ENCODE measurements at places on chromosomes 7 and 10. TPM values are rescaled to one million over a fixed set of nuclear protein-coding genes. Genes with fewer than 3 reads are reported as not detected.

GRCh38 chr7:142883145-142883544 is 2.4 kb downstream of the TRPV6 start:
- no peak overlapping the region for H3K27ac ChIP-seq
- no peak overlapping the region for H3K4me3 ChIP-seq
- no peaks in the 10 kb centered on the region for H3K36me3 ChIP-seq
- DNase-seq, result no peak
- no peaks in the 10 kb centered on the region for H3K27me3 ChIP-seq
- no peaks in the 10 kb centered on the region for H3K4me1 ChIP-seq

DNA sequence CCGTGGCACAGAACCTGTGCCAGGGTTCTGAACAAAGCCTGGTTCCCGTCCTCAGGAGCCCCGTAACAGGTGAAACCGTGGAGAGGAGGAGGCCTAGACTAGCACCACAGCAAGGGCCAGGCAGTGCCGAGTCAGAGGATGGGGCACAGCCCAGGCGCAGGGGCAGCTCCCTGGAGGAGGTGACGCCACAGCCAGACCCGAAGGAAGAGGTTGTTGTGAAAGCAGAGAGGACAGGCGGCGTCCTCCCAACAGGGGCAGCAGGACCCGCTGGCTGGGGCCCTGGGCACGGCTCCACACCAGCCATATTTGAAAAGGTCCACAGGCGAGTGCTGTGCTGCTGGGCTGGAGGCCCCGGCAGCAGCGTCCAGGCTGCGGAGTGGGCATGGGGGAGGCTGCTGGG is 25.7 kb downstream of the DAGLB start:
- DNase-seq, result no peak
- H3K4me3 ChIP-seq, result no peak overlapping the region
- no peaks in the 10 kb centered on the region for H3K4me1 ChIP-seq
- H3K27ac ChIP-seq, result no peak overlapping the region
- no peaks in the 10 kb centered on the region for H3K27me3 ChIP-seq

DNA sequence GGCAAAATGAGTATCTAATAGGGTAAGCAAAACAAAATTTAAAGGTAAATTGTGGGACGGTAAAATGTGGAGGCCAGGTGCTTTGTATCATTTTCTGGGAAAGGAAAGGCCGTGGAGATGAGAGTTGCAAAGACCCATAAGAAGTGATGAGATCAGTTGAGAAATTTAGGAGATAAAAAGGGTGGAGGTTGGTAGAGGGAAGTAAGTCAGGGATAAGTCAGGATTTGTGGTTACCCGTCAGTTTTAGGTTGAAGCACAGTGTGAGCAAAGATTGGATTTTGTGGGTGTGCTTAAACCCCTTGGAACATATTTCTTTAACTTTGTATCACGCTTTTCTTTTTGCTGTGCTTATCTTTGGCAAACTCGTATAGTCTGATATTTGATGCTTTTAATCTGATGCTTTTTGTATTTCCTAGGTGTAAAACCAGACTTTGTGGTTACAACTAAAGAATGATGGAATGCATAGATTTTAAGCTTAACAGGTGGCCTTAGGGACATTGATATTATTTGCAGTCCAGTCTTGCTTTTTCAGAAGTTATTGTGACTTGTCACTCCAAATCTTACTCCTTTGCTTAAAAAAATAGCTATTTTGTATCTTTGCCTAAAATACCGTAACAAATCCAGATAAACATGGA is 1.2 kb downstream of the BTRC start:
- DNase-seq, result no peak
- H3K4me1 ChIP-seq, result peaks cover 18% of the 10 kb centered on the region
- peak overlapping the region; percentile 88 for H3K27ac ChIP-seq
- H3K4me3 ChIP-seq, result peak overlapping the region; percentile 69

- H3K4me3 ChIP-seq, result no peak overlapping the region
- no peak overlapping the region for H3K27ac ChIP-seq
- no peak for DNase-seq
- no peaks in the 10 kb centered on the region for H3K36me3 ChIP-seq
- H3K27me3 ChIP-seq, result no peaks in the 10 kb centered on the region
These were observed 324.5 kb downstream of the PHF14 start for GRCh38 chr7:11298220-11298619.

DNA sequence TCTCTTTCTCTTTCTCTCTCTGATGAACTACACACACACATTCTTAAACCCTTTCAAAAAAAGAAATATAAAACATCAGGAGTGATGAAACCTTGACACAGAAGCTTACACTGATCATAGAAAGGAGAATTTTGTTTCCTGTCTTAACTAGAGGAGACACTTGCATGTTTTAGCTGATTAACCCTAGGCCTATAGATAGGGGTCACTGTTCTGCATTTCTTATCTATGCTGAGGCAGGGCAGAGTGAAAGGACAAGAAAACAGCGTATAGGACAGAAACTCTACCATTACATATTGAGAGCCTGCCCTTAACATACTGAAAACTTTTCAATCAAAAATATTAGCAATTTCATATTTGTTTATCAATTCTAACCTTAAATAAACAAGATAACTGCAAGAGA is 680.6 kb upstream of the MBL2 start:
- peak; percentile 28 for DNase-seq
- H3K27ac ChIP-seq, result no peak overlapping the region
- H3K4me3 ChIP-seq, result no peak overlapping the region

DNA sequence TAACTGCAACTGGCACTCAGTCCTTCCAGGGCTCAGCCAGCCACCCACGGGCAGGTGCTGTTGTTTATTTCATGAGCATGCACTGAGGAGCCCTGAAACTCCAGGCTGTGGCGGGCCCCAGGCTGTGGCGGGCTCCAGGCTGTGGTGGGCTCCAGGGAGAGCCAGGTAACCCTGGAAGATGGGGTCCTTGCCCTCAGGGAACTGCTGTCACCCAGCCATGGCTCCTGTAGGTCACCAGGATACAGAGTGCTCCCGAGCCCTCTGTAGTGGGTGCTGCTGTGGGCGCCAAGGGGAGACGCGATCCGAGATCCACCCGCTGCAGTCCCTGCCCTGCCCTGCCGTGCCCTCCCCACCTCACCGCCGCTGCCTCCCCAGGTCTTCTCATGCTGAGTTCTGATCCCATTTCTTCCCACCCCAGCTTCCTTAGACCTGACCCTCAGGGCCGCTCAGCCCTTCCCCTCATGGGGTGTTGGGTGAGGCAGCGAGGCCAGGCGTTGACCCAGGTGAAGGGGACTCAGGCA is 29.6 kb downstream of the LRRC27 start:
- no peak for DNase-seq
- no peak overlapping the region for H3K27ac ChIP-seq
- H3K4me3 ChIP-seq, result no peak overlapping the region
- peaks cover 1% of the 10 kb centered on the region for H3K36me3 ChIP-seq
- no peaks in the 10 kb centered on the region for H3K27me3 ChIP-seq
- no peaks in the 10 kb centered on the region for H3K4me1 ChIP-seq

DNA sequence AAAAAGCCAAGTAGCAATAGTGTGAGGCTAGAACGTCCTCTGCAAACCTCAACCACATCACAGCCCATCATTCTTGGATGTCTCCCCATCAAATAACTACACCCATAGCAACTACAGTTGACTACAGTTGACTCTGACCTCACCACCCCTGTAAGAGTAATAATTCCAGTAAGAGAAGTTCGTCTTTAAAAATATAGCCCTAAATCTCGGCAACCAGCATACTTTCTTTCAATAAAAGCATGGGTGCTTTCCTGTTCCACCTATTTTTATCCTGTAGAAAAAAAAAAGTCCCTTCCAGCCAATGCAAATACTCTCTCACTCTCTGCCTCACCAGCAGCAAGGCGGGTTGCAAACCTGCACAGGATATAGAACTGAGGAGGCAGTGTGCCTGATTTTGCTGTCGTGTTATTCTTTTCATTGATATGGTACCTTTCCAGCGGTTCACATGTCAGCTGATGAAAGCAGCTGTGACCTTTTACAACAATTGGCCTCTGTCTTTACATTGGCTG is 187.5 kb upstream of the NFE2L3 start:
- H3K4me1 ChIP-seq, result no peaks in the 10 kb centered on the region
- H3K4me3 ChIP-seq, result no peak overlapping the region
- DNase-seq, result no peak
- H3K27me3 ChIP-seq, result no peaks in the 10 kb centered on the region
- no peak overlapping the region for H3K27ac ChIP-seq

DNA sequence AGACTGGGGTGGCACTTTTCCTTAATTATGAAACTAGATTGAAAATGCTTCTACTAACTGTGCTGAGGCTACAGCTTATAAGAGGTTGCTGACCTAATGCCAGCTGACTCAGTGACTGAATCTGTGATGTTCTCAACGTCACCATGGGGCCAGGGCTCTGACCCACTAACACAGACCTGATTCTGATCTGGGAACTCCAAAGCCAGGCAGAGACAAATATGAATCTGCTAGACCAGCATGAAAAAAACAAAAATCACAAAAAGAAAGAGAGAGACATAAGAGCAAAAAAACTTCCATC is 16.1 kb downstream of the USP6NL start:
- peak; percentile 44 for DNase-seq
- no peaks in the 10 kb centered on the region for H3K27me3 ChIP-seq
- peaks cover 8% of the 10 kb centered on the region for H3K4me1 ChIP-seq
- no peak overlapping the region for H3K4me3 ChIP-seq

Gene GIMAP1
- not detected for total RNA-seq

Gene LRWD1
- total RNA-seq, result 46.0 TPM

Gene ITGA8
- 1.6 TPM for total RNA-seq

All from cardiac muscle cell (in vitro differentiated cells and primary cell).